ENCODE measurements at places on chromosomes 6 and 20. TPM values are rescaled to one million over a fixed set of nuclear protein-coding genes. Genes with fewer than 3 reads are reported as not detected.

DNA sequence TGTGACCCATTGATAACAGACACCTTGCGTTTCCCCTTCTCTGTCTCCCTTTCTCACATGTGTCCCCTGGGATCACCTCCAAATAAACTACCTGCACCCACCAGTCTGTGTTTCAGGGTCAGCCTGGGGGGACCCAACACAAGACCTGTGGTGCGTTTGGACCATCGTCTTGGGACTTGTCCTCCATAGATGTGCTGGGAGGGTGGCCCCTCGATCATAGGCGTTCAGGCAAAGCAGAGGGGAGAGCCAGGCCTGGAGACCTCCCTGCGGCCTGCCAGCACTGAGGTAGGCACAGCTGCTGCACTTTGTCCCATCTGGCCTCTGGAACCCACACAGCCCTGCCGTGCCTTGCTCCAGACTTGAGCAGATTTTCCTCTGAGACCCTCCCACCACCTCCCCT is 18.1 kb downstream of the CST9 start:
- peaks cover 4% of the 10 kb centered on the region for H3K36me3 ChIP-seq
- no peak overlapping the region for H3K27ac ChIP-seq
- no peak overlapping the region for H3K4me3 ChIP-seq
- H3K27me3 ChIP-seq, result peaks cover 1% of the 10 kb centered on the region
- H3K4me1 ChIP-seq, result peaks cover 8% of the 10 kb centered on the region
- no peak for DNase-seq

DNA sequence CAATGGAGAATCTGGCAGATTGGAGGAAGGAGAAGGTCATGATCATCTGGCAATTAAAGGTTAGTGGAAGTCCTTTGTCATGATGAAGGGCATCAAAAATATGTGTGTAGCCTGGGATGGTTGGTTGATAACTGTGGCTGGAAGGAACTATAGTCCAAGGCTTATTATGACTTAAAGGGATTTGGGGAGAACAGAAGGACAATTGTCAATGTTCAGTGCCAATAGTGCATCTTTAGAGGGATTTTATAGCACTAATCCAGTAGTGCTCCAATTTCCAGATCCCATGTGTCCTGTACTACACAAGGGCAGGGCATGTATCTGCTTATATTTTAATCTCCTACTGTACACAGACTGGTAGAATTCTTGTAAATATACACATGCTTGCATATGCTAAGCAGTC is 5.0 kb upstream of the ZBTB24 start:
- H3K4me1 ChIP-seq, result peaks cover 21% of the 10 kb centered on the region
- DNase-seq, result no peak
- no peaks in the 10 kb centered on the region for H3K36me3 ChIP-seq
- H3K27me3 ChIP-seq, result peaks cover 7% of the 10 kb centered on the region
- H3K4me3 ChIP-seq, result no peak overlapping the region

- H3K27me3 ChIP-seq, result peaks cover 1% of the 10 kb centered on the region
- no peak overlapping the region for H3K27ac ChIP-seq
- no peak overlapping the region for H3K4me3 ChIP-seq
- DNase-seq, result no peak
These were observed 44.6 kb upstream of the SEC63 start for GRCh38 chr6:108002365-108003221.

GRCh38 chr6:158839796-158840195 is 20.6 kb upstream of the EZR start:
- no peaks in the 10 kb centered on the region for H3K4me1 ChIP-seq
- no peaks in the 10 kb centered on the region for H3K36me3 ChIP-seq
- no peak for DNase-seq
- H3K27me3 ChIP-seq, result peaks cover 4% of the 10 kb centered on the region
- H3K27ac ChIP-seq, result peak overlapping the region; percentile 34

- H3K4me3 ChIP-seq, result peak overlapping the region; percentile 94
- H3K27ac ChIP-seq, result peak overlapping the region; percentile 89
- H3K36me3 ChIP-seq, result no peaks in the 10 kb centered on the region
- H3K4me1 ChIP-seq, result peaks cover 51% of the 10 kb centered on the region
- DNase-seq, result no peak
These were observed 2.4 kb upstream of the GCLC start for GRCh38 chr6:53547166-53547810.

- no peak overlapping the region for H3K27ac ChIP-seq
- peaks cover 23% of the 10 kb centered on the region for H3K4me1 ChIP-seq
- H3K4me3 ChIP-seq, result no peak overlapping the region
- DNase-seq, result no peak
- H3K36me3 ChIP-seq, result no peaks in the 10 kb centered on the region
- peaks cover 17% of the 10 kb centered on the region for H3K27me3 ChIP-seq
These were observed 65.2 kb downstream of the HFE start for GRCh38 chr6:26152226-26153101.

DNA sequence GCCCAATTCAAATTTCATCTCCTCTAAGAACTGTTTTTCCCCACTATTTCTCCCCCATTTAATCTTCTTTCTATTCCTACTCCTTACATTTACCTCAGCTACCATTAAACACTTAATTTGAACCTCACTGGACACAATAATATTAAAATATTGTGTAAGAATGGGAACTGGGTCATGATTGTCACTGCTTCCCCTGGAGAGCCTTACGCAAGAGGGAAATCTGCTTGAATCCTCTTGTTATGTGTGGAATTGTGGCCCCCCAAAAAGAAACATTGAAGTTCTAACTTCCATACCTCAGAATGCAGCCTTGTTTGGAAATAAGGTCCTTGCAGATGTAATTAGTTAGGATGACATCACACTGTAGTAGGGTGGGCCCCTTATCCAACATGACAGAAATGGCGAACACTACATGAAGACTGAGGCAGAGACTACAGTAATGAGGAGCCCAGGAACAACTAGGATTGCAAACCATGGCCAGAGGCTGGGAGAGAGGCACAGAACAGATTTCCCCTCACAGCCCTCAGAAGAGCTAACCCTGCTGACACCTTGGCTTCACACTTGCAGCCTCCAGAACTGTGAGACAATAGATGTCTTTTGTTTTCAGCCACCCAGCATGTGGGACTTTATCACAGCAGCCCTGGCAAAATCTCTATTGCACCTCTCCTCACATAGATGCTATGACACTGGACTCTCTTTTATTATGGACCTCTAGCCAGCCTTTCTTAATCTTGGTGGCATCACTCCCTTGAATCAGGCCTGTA is 29.9 kb downstream of the HIVEP2 start:
- H3K4me1 ChIP-seq, result peaks cover 40% of the 10 kb centered on the region
- DNase-seq, result peak; percentile 56
- H3K4me3 ChIP-seq, result peak overlapping the region; percentile 1
- H3K36me3 ChIP-seq, result no peaks in the 10 kb centered on the region

- H3K27me3 ChIP-seq, result peaks cover 12% of the 10 kb centered on the region
- H3K27ac ChIP-seq, result peak overlapping the region; percentile 95
- H3K4me3 ChIP-seq, result no peak overlapping the region
These were observed 3.6 kb downstream of the TRAM2 start for GRCh38 chr6:52573295-52573694.

GRCh38 chr6:24798740-24799540 is at the start of gene ARMH2:
Gene ARMH2, minus strand, starts transcription at chr6:24798917. Its CDS starts 60 bp downstream, at chr6:24798857.
- peak within 1 kb of the TSS; percentile 45 for H3K27ac ChIP-seq
- H3K4me3 ChIP-seq, result no peak within 1 kb of the TSS
- no peak for DNase-seq
- no peaks in the 10 kb centered on the region for H3K4me1 ChIP-seq
- H3K27me3 ChIP-seq, result peaks cover 6% of the 10 kb centered on the region

- no peaks in the 10 kb centered on the region for H3K36me3 ChIP-seq
- no peak overlapping the region for H3K27ac ChIP-seq
- H3K27me3 ChIP-seq, result no peaks in the 10 kb centered on the region
- DNase-seq, result no peak
- H3K4me1 ChIP-seq, result no peaks in the 10 kb centered on the region
These were observed 955.9 kb upstream of the EYS start for GRCh38 chr6:66662721-66663507.

- H3K36me3 ChIP-seq, result no peaks in the 10 kb centered on the region
- no peaks in the 10 kb centered on the region for H3K4me1 ChIP-seq
- no peak for DNase-seq
- H3K27me3 ChIP-seq, result no peaks in the 10 kb centered on the region
- no peak overlapping the region for H3K4me3 ChIP-seq
- H3K27ac ChIP-seq, result no peak overlapping the region
These were observed 16.2 kb upstream of the BEND6 start for GRCh38 chr6:56938649-56939191.

- H3K4me3 ChIP-seq, result no peak overlapping the region
- no peak overlapping the region for H3K27ac ChIP-seq
- H3K4me1 ChIP-seq, result no peaks in the 10 kb centered on the region
- H3K36me3 ChIP-seq, result peaks cover 35% of the 10 kb centered on the region
- no peak for DNase-seq
- no peaks in the 10 kb centered on the region for H3K27me3 ChIP-seq
These were observed 171.5 kb upstream of the RIPOR2 start for GRCh38 chr6:25107218-25107617.

GRCh38 chr6:65505736-65506135 is 201.3 kb downstream of the EYS start:
- H3K4me1 ChIP-seq, result no peaks in the 10 kb centered on the region
- no peak for DNase-seq
- no peaks in the 10 kb centered on the region for H3K27me3 ChIP-seq
- no peak overlapping the region for H3K4me3 ChIP-seq
- no peaks in the 10 kb centered on the region for H3K36me3 ChIP-seq
- H3K27ac ChIP-seq, result no peak overlapping the region

- no peak for DNase-seq
- peaks cover 12% of the 10 kb centered on the region for H3K36me3 ChIP-seq
These were observed 88.9 kb upstream of the MRPS10 start for GRCh38 chr6:42306439-42307140.

- no peak overlapping the region for H3K4me3 ChIP-seq
- H3K4me1 ChIP-seq, result no peaks in the 10 kb centered on the region
- H3K36me3 ChIP-seq, result no peaks in the 10 kb centered on the region
- no peak for DNase-seq
- H3K27ac ChIP-seq, result no peak overlapping the region
- H3K27me3 ChIP-seq, result peaks cover 5% of the 10 kb centered on the region
These were observed 101.0 kb upstream of the NHSL1 start for GRCh38 chr6:138600261-138600660.

- no peak overlapping the region for H3K4me3 ChIP-seq
- no peak for DNase-seq
- H3K27me3 ChIP-seq, result peaks cover 18% of the 10 kb centered on the region
- H3K36me3 ChIP-seq, result no peaks in the 10 kb centered on the region
- no peaks in the 10 kb centered on the region for H3K4me1 ChIP-seq
These were observed 634.5 kb downstream of the QKI start for GRCh38 chr6:164048840-164049516.

GRCh38 chr6:63790334-63790733 is 154.7 kb downstream of the PHF3 start:
- DNase-seq, result no peak
- no peak overlapping the region for H3K27ac ChIP-seq
- no peak overlapping the region for H3K4me3 ChIP-seq
- H3K36me3 ChIP-seq, result no peaks in the 10 kb centered on the region

GRCh38 chr6:42860036-42860435 is 19.4 kb upstream of the RPL7L1 start:
- H3K27me3 ChIP-seq, result peaks cover 2% of the 10 kb centered on the region
- H3K4me1 ChIP-seq, result no peaks in the 10 kb centered on the region
- no peak overlapping the region for H3K4me3 ChIP-seq
- H3K27ac ChIP-seq, result no peak overlapping the region
- DNase-seq, result no peak

GRCh38 chr20:24649787-24650490 is 180.5 kb downstream of the SYNDIG1 start:
- no peaks in the 10 kb centered on the region for H3K4me1 ChIP-seq
- H3K36me3 ChIP-seq, result no peaks in the 10 kb centered on the region
- no peak for DNase-seq
- no peak overlapping the region for H3K4me3 ChIP-seq
- H3K27me3 ChIP-seq, result peaks cover 8% of the 10 kb centered on the region

- peak overlapping the region; percentile 83 for H3K4me3 ChIP-seq
- DNase-seq, result peak; percentile 91
- peaks cover 10% of the 10 kb centered on the region for H3K27me3 ChIP-seq
These were observed 47.6 kb downstream of the AGPAT4 start for GRCh38 chr6:161226009-161226964.

WFDC5 gene
- polyA plus RNA-seq, result not detected

FERMT1 gene
- not detected for polyA plus RNA-seq

CDH26 gene
- not detected for polyA plus RNA-seq

GHRH gene
- not detected for polyA plus RNA-seq

TNXB gene
- not detected for polyA plus RNA-seq

CD93 gene
- polyA plus RNA-seq, result not detected

CST4 gene
- polyA plus RNA-seq, result not detected

KIAA0408 gene
- polyA plus RNA-seq, result not detected

GPR63 gene
- polyA plus RNA-seq, result 0.11 TPM

RGS17 gene
- polyA plus RNA-seq, result 0.82 TPM

SNPH gene
- polyA plus RNA-seq, result 2.8 TPM

SLCO4A1 gene
- polyA plus RNA-seq, result not detected

HLA-DMB gene
- 38.3 TPM for polyA plus RNA-seq

SLC17A3 gene
- polyA plus RNA-seq, result not detected

HTR1E gene
- not detected for polyA plus RNA-seq

GSTA4 gene
- 6.4 TPM for polyA plus RNA-seq

ASIP gene
- not detected for polyA plus RNA-seq

Measured in immature natural killer cell (primary cell).